MCF 10A (cell line): ENCODE measurements at places on chromosomes 1 and 21. TPM values are rescaled to one million over a fixed set of nuclear protein-coding genes. Genes with fewer than 3 reads are reported as not detected.

GRCh38 chr1:52364235-52364839 lies 1.7 kb downstream of the CC2D1B start:
- no peak for DNase-seq

DNA sequence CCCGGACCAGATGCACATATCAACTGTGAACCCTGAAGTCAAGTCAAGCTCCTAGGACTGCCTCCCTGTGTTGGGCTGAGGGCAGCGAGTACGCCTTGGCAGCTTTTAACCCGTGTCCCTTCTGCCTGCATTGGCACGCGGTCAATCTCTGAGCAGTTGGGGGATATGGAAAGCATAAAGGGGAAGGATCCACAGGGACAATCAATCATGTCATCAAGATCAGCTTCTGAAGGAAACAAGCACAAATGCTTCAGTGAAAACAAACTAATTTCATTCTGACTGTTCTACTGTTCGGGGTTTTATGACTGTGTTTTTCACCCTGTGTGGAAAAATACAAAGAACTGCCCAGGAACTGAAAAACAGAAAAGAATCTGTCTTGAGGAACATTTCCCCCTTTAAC lies 106.2 kb downstream of the RUNX1 start:
- DNase-seq: no peak

Gene PROK1
- total RNA-seq: not detected in 2 replicates

GRCh38 chr1:5220821-5221220 lies 566.4 kb downstream of the AJAP1 start:
- DNase-seq: no peak

DNA sequence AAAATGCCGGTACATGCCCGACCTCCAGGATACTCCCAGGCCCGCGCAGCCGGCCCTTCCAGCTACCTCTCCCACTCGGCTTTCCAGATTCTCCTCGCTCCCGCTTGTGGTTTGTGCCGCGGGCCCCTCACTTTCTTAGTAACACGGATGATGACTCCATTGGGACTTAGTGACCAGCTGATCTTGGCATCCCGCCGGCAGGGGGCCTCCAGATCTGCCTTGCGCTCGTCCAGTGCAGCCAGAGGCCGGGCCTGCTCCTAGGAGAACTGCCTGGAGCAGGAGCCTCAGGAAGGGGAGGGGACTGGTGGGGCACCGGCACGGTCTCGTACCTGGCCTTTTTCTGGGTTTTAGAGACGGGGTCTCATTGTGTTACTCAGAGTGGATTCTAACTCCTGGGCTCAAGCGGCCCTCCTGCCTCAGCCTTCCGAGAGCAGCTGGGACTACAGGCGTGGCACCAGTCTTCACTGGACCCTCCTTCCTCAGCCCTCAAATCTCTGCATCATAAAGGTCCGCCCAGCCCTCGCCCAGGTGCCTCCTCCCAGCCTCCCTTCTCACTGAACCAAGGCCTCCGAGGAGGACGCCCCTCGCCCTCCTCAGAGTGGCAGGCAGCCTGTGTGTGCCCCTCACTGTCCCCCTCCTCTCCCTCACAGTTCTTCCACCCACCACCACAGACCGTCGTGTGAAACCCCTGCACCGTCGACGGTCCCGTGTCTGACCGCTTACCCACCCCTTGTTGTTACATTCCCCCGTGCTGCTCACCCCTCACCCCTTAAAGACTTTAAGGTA lies 78.6 kb downstream of the SLC25A24 start:
- DNase-seq: no peak

DNA sequence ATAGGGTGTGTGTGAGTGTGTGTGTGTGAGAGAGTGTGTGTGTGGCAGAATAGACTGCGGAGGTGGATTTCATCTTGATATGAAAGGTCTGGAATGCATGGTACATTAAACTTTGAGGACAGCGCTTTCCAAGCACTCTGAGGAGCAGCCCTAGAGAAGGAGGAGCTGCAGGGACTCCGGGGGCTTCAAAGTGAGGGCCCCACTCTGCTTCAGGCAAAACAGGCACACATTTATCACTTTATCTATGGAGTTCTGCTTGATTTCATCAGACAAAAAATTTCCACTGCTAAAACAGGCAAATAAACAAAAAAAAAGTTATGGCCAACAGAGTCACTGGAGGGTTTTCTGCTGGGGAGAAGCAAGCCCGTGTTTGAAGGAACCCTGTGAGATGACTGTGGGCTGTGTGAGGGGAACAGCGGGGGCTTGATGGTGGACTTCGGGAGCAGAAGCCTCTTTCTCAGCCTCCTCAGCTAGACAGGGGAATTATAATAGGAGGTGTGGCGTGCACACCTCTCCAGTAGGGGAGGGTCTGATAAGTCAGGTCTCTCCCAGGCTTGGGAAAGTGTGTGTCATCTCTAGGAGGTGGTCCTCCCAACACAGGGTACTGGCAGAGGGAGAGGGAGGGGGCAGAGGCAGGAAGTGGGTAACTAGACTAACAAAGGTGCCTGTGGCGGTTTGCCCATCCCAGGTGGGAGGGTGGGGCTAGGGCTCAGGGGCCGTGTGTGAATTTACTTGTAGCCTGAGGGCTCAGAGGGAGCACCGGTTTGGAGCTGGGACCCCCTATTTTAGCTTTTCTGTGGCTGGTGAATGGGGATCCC lies 18.3 kb upstream of the HDAC1 start:
- no peak for DNase-seq

- DNase-seq: no peak
These were observed 45.7 kb downstream of the UBE4B start for GRCh38 chr1:10078494-10078893.

Gene ADORA3
- not detected in 2 replicates for total RNA-seq
